ENCODE measurements at places on chromosomes 16 and 17.

DNA sequence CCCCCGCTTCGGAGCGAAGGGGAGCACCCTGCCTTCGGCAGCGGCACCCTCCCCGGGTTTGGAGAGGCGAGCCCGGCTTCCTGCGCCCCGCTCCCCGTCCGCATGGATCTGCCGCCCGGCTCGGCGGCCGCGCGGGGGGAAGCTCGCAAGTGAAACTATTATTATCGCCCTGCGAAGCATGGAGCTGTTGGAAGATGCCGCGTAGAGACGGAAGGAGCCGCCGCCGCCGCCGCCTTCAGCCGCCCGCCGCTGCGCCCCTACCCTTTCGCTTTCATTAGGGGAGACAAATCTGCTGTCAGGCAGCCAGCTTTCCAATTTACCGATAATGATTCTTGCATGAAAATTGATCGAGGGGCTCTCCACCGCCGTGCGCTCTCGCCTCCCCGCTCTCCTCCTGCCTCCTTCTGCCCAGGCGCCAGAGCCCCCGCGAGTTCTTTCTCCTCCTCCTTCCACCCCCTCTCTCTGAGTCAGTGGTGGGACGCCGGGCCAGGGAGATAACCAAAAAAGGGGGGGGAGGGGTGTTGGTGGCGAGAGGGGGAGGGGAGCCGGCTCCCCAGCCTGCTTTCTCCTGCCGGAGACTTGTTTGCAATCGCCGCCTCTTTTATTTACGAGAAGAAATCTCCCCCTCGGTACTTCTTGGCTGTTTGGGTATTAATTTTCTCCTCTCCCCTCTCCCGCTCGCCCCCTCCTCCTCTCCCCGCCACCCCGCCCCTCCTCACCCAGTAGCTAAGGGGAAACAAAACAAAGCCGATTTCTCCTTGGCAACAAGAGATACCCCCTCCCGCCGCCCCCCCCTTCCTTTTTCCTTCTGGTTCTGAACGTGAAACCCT lies 58.0 kb upstream of the GSE1 start:
- DNase-seq: no peak

GRCh38 chr17:64635647-64636305 lies 26.3 kb downstream of the SMURF2 start:
- DNase-seq: no peak

DNA sequence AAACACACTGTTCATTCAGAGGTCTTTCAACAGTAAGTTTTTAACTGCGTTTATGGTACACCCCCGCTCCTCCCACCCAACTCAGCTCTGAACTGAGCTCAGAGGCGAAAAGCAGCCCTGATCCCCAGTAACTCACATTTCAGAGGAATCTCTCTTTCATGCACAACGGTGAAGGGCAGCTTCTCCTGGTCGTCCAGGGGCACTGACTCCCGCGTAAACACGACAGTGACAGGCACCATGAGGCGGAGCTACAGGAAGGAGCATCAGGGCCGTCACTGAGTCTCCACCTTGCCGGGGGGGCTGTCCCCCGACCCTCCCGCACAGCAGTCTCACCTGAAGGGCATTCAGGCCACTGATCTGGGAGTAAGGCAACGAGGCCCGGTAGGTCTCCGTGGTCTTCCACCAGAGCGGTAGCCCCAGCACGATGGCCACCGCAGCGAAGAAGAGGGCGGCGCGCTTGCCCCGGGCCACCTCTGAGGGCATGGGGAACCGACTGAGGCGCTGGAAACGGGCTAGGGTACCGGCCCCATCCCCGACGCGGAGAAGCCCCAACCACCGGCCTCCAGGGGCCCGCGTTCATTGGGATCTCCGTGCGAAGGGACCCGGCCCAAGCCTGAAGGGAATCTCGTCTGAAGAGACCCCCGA lies 486 bp downstream of the PIGS start:
- no peak for DNase-seq

- no peak for DNase-seq
Observed at GRCh38 chr17:2700491-2701141, 10.9 kb downstream of the CLUH start.

DNA sequence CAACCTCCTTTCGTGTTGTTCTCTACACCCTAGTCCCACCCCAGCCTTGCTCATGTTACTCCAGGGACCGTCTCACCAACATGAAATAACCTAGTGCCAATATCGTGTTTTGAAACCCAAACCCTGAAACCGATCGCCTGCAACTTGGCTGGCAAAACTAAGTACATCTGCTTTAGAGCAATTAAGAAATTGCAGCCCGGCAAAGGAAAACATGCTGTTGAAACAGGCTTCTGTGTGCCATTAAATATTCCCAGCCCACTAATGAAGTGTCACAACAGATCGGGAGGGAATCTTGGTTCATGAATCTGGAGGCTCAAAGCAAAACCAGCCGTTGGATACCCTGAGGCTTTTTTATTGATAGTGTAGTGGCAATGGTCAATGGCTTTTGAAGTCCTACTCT lies 48.3 kb upstream of the GPR139 start:
- no peak for DNase-seq

DNA sequence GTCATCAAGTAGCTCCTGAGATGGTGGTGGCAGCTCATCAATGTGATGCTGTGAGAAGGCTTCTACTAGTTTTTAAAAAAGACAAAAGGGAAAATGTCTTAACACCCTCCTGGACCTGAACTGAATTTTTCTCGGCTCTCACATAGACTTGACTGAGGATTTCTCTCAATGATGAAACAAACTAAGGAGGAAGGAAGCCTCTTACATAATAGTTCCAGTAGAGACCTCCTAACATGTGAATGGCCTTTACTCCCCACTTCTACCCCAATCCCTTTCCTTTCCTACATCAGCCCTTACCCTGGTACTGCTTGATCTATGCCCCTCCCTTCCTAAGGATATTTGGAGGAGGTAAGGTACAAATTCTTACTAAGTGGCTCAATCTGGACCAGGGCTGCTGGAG lies 54.8 kb upstream of the MTMR4 start:
- DNase-seq: no peak

GRCh38 chr17:31587462-31587861 lies 196.0 kb downstream of the RAB11FIP4 start:
- no peak for DNase-seq

DNA sequence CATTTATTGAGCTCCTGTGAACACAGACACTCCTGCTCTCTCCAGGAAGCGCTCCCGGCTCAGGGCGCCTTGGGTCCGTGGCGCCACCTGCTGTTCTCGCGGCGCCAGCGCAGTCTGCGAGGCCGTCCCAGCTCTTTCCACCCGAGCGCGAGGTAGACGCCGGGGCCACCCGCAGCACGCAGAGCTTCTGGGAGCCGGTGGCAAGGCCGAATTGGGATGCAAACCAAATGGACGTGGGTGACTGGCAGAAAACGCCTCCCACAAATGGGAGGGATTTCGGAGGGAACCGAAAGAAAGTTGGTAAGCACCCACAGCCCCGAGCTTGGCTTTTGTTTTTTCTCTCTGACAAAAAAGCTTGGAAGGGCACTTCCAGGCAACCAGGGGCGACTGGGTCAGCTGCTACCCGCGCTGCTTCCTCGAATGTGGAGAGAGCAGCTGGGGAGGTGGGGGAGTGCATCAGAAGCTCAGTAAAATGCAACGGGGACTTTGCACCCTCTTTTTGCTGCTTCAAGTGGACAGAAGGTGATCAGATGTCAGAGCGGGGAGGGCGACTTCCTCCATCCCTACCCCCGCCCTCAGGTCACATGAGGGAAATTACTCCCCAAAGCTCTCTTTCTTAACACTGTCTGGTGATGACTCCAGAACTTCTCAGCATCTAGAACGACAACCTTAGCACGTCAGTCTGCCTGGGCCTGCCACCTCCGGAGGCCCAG lies 13.5 kb upstream of the N4BP1 start:
- DNase-seq: peak; percentile 87

- DNase-seq: no peak
Observed at GRCh38 chr16:88882358-88883030, 16.0 kb upstream of the PABPN1L start.

DNA sequence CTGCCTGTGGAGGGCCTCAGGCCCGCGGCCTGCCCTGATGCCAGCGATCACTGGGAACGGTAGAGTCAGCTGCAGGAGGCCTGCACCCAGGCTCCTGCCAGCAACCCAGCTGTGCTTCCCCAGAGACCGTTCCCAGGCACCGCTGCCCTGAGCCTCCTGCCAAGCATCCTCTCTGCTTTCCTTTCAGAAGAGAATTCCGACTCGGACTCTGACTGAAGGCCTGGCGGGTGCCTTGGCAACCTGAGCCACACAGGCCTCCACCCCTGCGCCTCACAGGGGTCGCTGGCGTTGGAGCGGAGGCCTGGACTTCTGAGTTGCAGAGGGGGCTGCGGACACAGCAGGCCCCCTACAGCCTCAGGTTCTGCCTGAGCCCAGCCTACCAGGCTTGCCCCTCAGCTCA lies 7.9 kb downstream of the CMTM3 start:
- DNase-seq: no peak

- no peak for DNase-seq
Observed at GRCh38 chr17:66533572-66533971, 231.2 kb downstream of the PRKCA start.

DNA sequence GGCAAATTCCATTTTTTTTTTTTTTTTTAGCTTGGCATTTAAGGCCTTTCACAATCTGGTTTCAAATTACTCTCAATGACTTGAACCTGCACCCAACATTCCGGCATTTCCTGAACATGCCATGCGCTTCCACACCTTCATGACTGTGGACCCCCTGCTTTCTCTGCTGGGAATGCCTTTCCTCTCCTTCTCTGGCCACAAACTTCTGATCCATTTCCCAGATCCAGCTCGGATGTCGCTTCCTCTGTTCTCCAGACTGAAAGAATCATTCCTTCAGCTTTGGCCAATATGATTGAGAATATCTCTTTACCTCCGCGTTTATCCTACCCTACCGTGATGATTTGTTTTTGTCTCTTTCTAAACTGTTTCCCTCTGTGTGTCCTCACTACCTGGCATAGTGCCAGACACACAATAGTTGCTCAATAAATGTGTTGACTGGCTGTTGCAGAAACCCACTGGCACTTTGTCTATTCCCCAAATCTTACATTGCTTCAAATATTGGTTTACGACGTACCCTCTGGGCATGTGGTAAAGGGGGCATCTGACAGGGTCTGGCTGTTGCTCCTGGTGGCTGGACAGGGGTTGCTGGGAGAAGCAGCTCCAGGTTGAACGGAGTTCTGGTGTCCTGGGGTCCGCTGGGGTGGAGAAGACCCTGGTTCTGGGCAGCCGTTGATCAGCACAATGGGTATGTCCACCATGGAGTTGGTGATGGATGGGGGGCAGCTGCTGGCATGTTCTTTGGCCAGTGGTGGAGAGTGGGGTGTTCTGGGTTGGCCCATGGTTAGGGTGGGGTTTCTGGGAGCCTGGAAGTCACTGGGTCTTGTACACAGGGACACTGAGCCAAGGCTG lies 14.7 kb downstream of the TNS4 start:
- DNase-seq: no peak

DNA sequence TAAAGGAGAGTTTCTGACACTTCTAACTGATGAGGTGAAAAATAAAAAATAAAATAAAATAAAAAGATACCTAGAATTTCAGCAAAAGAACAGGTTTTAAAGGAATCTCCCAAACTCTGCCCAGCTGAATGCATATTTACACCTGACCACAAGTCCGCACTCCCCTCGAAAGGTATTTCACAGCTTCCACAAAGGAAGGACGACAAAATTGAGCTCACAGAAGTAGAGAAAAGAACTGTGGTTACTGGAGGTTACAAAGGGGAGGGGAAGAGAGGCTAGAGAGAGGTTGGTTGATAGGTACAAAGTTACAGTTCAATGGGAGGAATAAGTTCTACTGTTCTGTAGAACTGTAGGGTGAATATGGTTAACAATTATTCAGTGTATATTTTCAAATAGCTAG lies 5.0 kb downstream of the LITAF start:
- no peak for DNase-seq

DNA sequence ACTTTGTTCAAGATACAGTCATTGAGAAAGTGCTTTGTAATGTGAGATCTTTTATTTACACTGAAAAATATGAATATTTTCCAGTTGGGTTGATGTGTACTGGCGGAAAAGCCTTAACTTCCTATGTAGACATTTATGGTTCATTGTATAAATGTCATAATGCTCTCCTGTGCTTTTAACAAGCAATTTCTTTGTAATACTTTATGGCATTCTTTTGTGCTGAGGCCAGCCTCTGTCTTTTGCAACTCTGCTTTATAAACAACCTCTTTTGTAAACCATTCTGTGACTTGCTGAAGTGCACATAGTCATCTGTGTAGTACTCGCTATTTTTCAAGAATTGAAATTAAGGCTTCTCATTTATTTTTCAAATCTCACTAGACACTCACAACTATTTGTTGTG lies 291.2 kb downstream of the CDH11 start:
- DNase-seq: no peak

GRCh38 chr17:16150251-16150856 lies 65.0 kb downstream of the NCOR1 start:
- no peak for DNase-seq

DNA sequence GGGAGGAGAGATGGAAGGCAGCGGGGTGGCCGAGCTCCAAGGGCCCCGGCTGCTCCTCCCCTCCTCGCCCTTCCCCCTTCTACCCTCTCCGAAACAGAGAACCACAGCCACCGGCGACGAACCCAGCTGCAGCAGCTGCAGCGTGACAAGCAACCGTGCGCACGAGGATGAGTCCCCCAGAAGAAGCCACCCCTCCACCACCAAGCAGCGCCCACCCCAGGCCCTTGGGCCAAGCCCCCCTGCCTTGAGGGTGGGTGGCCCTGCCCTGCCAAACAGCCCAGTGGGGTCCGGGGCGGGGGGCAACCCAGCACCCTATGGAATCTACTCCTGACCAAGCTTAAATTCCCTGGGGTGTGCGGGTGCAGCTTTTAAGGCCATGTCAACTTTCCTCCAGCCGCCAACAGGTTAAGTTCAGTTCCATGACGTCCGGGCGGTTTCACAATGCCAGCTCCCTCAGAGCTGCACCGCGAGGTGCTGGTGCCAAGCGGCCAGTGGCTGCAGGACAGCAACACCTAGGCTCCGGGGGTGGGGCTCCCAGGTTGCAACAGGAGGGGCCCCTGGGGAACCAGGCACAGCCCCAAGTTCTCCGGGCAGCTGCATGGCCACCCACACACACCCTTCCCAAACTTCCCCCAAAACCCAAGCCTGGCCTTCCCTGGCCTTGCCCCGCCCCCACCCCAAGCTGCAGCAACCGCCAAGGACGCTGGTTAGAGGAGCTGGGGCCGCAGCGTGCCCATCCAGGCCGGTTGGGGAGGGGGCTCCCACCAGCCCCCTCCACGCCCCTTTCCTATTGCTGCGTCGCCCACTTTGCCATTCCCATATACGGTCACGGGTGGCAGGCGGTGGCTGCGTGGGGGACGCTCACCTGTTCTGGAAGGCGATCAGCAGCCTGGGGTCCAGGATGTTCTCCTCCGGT lies 2.0 kb downstream of the CBX4 start:
- no peak for DNase-seq

- no peak for DNase-seq
Observed at GRCh38 chr16:167122-167690, 1.4 kb downstream of the HBM start.

- DNase-seq: no peak
Observed at GRCh38 chr17:31313982-31314781, at the start of gene EVI2B. EVI2B (minus strand) TSS chr17:31314054; CDS start chr17:31305609, 8,445 bp downstream.

GRCh38 chr16:31361201-31362110 lies 6.5 kb downstream of the ITGAX start:
- no peak for DNase-seq

Measured in muscle of arm (tissue), 14 donors.